ENCODE measurements at places on chromosomes 7 and 10. TPM values are rescaled to one million over a fixed set of nuclear protein-coding genes. Genes with fewer than 3 reads are reported as not detected.

The NPSR1 gene
- not detected for total RNA-seq

The SLIT1 gene
- total RNA-seq, result 0.13 TPM

DNA sequence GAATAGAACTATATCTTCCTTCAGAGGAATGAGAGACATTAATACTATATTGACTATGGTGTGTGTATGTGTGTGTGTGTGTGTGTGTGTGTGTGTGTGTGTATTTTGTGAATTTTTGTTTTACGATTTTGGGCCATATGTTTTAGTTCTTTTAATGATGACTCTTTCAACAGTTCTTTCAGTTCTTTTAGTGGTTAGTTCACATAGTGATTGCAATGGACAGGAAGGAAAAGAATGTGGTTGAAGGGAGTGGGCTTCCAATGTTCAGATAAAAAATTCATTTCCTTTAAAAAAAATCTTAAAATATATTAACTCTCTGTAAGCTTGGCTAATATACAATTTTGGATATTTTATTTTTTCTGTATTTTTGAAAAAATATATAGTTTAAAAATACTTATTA is 315.7 kb upstream of the DGKB start:
- DNase-seq, result no peak

DNA sequence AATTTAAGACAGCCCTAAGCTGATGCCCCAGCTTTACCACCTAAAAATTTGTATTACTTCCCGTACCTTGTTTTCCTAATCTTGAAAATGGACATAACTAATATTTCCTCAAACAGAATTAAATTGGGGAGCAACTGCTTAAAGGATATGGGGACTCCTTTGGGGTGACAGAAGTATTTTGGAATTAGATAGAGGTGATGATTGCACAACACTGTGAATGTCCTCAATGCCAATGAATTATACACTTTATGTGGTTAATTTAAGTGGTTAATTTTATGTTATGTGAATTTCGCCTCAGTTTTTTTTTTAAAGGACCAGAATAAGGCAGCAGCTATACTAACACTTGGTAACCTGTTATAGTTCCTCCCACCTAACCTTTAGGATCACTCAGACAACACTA is 19.9 kb upstream of the NPFFR1 start:
- no peak for DNase-seq

The PDCD11 gene
- total RNA-seq, result 8.9 TPM

- no peak for DNase-seq
These were observed 108.0 kb downstream of the WDFY4 start for GRCh38 chr10:48792687-48793096.

DNA sequence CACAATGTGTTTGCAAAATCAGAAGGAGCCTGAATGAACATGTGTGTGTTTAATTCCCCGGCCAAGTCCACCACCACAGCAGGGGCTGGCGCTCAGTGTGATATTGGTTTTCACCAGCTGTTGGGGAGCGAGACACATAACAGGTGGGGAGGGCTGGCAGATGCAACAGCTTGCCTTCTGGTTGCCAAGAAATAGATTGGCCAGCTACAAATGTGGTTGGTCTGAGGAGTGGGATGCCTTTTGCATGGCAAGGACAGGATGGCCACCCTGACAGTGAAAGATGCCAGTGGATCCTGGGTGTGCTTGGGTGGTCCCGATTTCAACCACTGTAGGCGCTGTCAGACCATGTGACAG is 292.5 kb upstream of the FZD8 start:
- no peak for DNase-seq

DNA sequence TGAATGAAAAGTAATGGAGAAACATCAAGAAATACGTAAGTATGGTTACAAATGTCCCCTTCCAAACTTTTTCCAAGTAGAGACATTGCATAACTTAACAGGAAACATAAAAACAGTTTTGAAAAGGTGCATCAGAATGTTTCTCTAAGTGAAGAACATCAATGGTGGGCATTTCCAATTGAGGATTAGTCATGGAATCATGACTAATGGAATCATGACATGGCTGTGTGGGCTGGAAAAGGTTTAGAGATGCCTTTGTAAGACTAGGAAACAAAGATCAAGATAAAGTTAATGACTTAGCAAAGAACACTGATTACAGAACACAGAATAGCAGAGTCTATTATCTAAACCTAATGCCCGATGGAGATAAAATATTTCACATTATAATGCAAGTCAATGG is 272.0 kb downstream of the HPSE2 start:
- no peak for DNase-seq

- DNase-seq, result no peak
These were observed 24.0 kb downstream of the GSTO2 start for GRCh38 chr10:104293011-104293410.

DNA sequence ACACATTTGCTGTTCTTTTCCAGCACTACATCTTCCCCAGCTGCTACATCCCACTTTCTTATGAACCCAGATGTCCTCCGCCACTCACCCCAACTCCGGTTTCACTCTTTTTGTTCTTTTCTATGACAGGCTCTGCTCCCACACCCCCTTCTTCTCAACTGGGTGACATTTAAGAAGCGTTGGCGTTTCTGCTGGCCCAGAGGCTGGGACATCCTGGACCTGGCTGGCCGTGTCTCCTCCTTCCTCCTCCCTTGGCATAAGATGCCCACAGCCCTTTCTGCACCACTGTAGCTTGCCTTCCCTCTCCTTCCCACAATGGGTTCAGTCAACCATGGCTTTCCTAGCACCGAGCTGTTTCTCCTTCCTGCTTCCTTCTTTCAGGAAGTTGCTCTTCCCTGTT is 9.4 kb upstream of the CALML5 start:
- DNase-seq, result no peak

The OR2A5 gene
- not detected for total RNA-seq

The MOGAT3 gene
- not detected for total RNA-seq

GRCh38 chr10:87921931-87922688 is 58.7 kb downstream of the PTEN start:
- no peak for DNase-seq

DNA sequence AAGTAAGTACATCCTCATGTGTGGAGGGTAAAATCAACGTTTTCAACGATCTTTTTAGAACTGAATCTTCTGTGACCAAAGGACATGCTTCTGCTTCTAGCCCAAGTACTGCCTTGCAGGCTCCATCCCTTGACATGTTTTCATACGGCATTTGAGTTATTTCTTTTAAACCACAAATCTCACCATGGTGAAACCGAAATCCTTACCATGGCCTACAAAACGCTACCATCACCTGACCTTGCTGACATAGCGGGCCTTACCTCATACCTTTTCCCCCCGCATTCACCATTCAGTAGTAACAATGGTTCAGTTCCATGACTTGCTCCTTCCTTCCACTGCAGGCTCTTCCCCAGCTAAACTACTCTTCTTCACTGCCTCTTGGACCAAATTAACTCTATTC is 3.5 kb downstream of the RNF216 start:
- DNase-seq, result no peak

DNA sequence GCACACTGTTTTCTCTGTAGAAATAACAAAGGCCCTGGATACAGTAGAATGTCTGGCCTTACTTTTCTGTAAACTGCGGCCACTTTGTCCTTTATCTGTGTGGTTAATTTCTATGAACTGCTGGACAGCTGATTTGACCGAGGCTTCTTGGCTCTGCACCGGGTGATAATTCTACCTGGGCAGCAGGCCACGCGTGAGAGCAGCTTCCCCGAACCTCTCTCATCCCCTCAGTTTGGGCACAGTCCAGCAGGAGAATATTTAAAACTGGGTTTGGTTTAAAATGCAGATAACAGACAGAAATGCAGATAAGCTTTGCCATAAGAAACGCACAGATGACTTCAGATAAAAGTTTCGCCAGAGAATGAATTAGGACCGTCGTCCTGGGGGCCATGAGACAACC is 81.0 kb downstream of the CELF2 start:
- peak; percentile 43 for DNase-seq

- no peak for DNase-seq
These were observed 481.6 kb downstream of the RPS24 start for GRCh38 chr10:78515038-78515872.

DNA sequence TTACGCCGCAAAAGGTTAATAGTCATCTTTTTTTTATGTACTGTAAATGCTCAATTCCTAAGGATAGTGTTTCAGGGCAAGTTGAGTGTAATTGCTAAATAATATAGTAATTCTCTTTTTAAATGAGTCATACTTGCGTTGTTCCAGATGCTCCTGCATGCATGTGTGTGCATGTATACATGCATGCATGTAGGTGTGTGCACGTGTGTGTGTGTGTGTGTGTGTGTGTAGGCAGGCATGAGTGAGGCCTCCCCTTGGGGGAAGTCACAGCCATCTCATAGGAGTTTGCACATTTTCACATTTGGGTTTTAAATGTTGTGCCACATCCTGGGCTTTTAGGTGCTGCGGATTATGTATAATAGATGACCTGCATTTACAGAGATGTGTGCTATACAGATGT is 1095.8 kb downstream of the KCNMA1 start:
- no peak for DNase-seq

- DNase-seq, result peak; percentile 65
These were observed 312.0 kb upstream of the ZMIZ1 start for GRCh38 chr10:78756604-78757343.

The ZNF853 gene
- total RNA-seq, result 15.3 TPM

Data from heart left ventricle (tissue), 16 donors.